ENCODE measurements at places on chromosomes 4 and X.

GRCh38 chrX:154445776-154446175 is 1.8 kb downstream of the FAM50A start:
- H3K4me1 ChIP-seq = peaks cover 13% of the 10 kb centered on the region
- H3K27ac ChIP-seq = no peak overlapping the region
- DNase-seq = no peak
- peaks cover 45% of the 10 kb centered on the region for H3K36me3 ChIP-seq

DNA sequence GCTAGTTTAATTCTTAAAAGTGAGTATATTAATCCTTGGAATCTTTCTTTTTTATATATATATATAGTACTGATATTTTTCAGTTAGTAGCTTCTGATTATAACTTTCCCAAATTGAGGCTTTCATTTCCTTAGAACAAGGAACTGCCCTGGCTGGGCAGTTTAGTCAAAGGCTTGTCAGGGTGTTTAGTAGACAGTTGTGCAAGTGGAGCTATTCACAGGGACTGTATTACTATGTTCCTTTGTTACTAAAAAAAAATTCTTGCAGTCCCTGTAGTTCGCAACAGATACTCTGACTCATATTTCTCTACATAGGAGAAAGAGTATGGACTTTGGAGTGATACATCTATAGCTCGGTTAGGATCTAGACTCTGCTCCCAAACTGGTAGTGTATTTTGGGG is 20.8 kb downstream of the USO1 start:
- DNase-seq = no peak
- H3K4me1 ChIP-seq = no peaks in the 10 kb centered on the region
- H3K36me3 ChIP-seq = no peaks in the 10 kb centered on the region
- no peaks in the 10 kb centered on the region for H3K27me3 ChIP-seq
- peak overlapping the region; percentile 6 for H3K27ac ChIP-seq

DNA sequence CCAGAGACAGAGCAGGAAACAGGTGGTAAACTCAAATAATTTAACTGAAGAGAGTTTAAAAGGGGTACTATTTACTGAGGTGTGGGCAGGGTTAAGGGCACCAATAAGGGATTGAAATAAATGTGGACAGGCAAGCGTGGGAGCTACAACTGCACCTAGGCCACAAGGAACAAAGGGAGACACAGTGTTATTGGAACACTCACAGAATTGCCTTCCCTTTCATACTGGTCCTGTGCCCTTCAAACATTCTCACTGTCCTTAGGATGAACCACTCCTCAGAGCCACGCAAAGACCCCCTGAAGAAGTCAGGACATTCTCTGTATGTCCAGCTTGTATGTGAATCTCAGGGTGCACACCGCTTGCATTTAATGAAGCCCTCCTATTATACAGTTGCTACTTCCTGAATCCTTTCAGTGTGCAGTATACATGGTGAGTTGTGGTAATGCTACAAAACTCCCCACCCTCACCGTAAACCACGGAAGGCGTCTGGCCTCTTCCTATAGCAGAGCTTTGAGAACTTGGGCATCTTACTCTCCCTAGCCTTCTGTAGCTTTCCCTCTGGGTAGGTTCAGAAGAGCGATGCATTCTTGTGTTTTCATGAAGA is 9.6 kb upstream of the MRPL1 start:
- no peaks in the 10 kb centered on the region for H3K4me1 ChIP-seq
- H3K27ac ChIP-seq = no peak overlapping the region
- no peak overlapping the region for H3K4me3 ChIP-seq
- H3K36me3 ChIP-seq = no peaks in the 10 kb centered on the region

- H3K27me3 ChIP-seq = no peaks in the 10 kb centered on the region
- no peaks in the 10 kb centered on the region for H3K36me3 ChIP-seq
- H3K4me1 ChIP-seq = no peaks in the 10 kb centered on the region
- H3K4me3 ChIP-seq = no peak overlapping the region
- no peak overlapping the region for H3K27ac ChIP-seq
Measured at GRCh38 chr4:118225511-118225910, 127.3 kb downstream of the PRSS12 start.

- peaks cover 34% of the 10 kb centered on the region for H3K36me3 ChIP-seq
- DNase-seq = no peak
- no peaks in the 10 kb centered on the region for H3K27me3 ChIP-seq
- no peak overlapping the region for H3K27ac ChIP-seq
- H3K4me1 ChIP-seq = no peaks in the 10 kb centered on the region
Measured at GRCh38 chr4:184768296-184768695, 34.4 kb upstream of the CENPU start.

DNA sequence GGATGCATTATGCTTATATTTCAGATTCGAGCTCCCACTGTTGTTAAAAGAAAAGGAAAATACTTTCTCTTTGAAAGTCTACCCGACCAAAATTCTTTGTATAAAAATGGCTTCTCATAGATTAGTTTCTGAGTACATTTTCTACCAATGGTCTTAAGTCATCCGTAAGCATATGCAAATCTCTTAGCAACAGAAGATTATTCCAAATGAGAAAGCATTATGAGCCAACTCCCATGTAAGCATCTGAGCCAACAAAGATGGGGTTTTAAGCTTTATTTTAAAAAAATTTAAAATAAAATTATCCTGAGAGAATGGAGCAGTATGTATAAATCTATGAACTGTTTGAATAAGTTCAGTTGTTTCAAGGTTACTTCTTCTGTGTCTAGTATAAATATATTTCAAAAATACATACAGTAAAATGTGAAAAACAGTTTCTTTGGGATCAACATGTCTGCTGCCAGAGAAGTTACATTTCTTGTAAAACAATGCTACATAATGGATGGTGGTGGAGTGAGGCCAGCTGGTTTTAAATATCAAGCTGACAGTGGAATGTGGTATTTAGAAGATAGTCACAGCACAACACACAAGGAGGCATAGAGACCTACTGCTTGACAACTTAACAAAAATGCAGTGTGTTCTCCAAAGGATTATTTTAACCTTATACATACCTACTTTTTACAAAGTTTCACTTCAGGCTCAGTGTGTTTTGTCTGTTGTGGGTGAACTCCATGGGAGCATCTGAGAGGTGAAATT is 199.5 kb upstream of the DIPK2B start:
- no peaks in the 10 kb centered on the region for H3K4me1 ChIP-seq
- H3K36me3 ChIP-seq = no peaks in the 10 kb centered on the region
- H3K27me3 ChIP-seq = no peaks in the 10 kb centered on the region

DNA sequence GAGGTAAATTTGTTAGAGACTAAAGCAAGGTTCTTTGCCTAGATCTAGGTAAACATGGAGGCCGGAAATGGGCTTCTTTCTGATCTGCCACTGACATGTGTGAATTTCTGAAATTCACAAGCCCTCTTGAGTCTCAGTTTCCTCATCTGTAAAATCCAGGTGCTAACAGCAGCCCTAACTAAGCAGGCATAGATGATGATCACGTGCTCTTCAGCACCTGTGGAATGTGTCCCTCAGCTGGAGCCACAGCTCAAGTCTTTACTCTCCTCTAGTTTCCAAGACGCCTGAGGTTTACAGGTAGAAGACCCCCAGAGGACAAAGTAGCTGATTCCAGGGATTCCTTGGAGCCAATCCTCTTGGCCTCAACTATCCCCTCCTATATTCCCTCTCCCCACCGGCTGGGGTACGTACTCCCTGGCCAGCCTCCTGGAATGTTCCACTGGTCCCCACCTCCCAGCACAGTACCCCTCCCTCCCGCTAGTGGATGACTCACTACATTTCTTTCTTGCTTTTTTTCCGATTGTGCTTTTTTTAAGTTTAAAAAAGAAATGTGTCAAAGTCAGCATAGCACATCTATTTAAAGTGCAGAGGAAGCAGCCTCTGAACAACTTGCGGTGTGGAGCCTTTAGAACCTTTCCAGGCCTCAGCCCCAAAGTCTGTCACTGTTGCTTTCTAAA is 98.4 kb downstream of the PHKA2 start:
- peak overlapping the region; percentile 34 for H3K4me3 ChIP-seq
- peaks cover 7% of the 10 kb centered on the region for H3K4me1 ChIP-seq
- peak overlapping the region; percentile 97 for H3K27ac ChIP-seq
- H3K36me3 ChIP-seq = no peaks in the 10 kb centered on the region

DNA sequence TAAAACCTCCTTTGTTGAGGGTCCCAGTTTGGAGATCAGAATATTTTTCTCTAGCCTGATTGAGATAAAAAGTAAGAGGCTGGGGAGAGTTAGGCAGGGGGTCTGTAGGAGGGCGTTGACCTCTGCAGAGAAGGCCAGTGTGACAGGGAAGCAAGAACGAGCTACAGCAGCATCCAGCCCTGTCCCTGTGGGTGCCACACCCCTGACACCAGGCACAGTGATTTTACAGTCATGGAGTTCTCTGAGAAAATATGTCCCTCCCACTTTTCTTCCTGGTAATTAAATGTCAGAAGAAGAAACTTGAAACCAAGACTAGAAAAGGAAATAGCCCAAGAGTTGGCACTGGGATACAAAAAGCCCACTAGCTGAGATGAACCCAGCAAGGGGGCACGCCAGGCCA is 25.0 kb upstream of the HELT start:
- H3K4me1 ChIP-seq = no peaks in the 10 kb centered on the region
- no peaks in the 10 kb centered on the region for H3K27me3 ChIP-seq
- no peaks in the 10 kb centered on the region for H3K36me3 ChIP-seq
- no peak overlapping the region for H3K4me3 ChIP-seq
- DNase-seq = no peak
- H3K27ac ChIP-seq = no peak overlapping the region

- H3K36me3 ChIP-seq = no peaks in the 10 kb centered on the region
- H3K27me3 ChIP-seq = no peaks in the 10 kb centered on the region
- H3K27ac ChIP-seq = no peak overlapping the region
- DNase-seq = no peak
- H3K4me3 ChIP-seq = no peak overlapping the region
- H3K4me1 ChIP-seq = no peaks in the 10 kb centered on the region
Measured at GRCh38 chr4:96035727-96036126, 195.8 kb downstream of the PDHA2 start.

GRCh38 chr4:187474238-187474637 is 521.3 kb upstream of the ZFP42 start:
- no peaks in the 10 kb centered on the region for H3K36me3 ChIP-seq
- H3K4me1 ChIP-seq = peaks cover 7% of the 10 kb centered on the region
- no peak overlapping the region for H3K27ac ChIP-seq
- H3K4me3 ChIP-seq = no peak overlapping the region

DNA sequence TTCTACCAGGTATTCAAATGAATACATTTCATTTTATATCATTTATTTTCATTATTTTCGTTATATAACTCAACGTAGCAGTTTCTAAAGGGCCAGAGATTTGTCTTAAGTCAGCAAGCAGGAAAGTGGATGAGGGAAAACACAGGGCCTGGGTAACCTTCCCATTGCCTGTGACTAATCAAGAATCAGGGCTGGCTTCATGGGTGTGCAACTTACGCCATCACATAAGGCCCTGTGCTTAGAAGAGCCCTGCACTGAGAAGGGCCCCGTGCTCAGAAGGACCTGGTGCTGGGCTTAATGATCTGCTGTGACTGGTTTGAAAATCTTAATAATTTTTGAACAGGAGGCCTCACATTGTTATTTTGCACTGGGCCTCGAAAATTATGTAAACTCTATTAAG is 65.4 kb upstream of the FAM9C start:
- peak overlapping the region; percentile 76 for H3K27ac ChIP-seq
- no peaks in the 10 kb centered on the region for H3K36me3 ChIP-seq
- H3K27me3 ChIP-seq = no peaks in the 10 kb centered on the region
- H3K4me1 ChIP-seq = no peaks in the 10 kb centered on the region

- no peak overlapping the region for H3K4me3 ChIP-seq
- H3K27ac ChIP-seq = no peak overlapping the region
- no peak for DNase-seq
- no peaks in the 10 kb centered on the region for H3K4me1 ChIP-seq
Measured at GRCh38 chrX:1419545-1420355, 27.8 kb upstream of the SLC25A6 start.

GRCh38 chr4:52869196-52869595 is 7.1 kb downstream of the RASL11B start:
- peaks cover 30% of the 10 kb centered on the region for H3K4me1 ChIP-seq
- peak overlapping the region; percentile 67 for H3K27ac ChIP-seq

Data from ascending aorta (tissue), 2 donors.